CD8-positive, alpha-beta memory T cell (primary cell): ENCODE measurements at places on chromosomes 4 and X.

- no peak for DNase-seq
These were observed 6.0 kb downstream of the EREG start for GRCh38 chr4:74370912-74371311.

DNA sequence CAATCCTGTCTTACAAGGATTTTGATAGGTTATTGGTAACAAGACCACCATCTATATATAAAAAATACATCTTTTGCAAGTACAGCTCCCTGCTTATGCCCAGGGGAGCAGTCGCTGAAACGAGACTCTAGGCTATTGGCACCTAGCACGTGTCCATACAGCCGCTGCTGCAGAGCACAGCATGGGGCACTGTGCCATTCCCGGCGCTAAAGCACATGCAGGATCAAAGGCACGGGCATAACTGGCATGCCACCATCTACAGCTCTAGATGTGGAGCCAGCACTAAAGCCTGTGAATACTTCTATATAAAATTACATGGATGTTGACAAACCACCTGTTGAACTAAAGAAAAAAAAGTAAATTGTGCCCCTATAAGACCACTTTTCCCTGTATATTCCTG is 144.8 kb downstream of the COL25A1 start:
- no peak for DNase-seq

GRCh38 chr4:66590488-66591215 is 920.4 kb upstream of the EPHA5 start:
- no peak for DNase-seq

DNA sequence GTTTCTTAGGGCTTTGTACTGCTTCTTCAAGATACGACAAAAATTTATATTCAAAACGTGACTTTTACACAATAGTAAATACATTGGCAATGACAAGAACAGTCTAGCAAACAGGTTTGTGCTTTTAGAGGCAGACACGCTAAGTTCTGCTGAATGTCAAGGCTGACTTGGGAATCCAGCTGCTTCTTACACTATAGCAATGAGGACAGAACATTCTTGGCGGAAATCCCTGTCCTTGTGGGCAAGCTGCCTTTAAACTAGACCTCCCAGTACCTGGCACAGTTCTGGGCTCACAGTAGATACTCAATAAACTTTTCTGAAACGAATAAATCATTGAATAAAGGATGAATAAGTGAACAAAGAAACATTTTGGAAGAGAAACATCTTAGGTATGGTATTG is 148.2 kb downstream of the RASL11B start:
- DNase-seq, result no peak

GRCh38 chrX:106302304-106302703 is 134.2 kb downstream of the PWWP3B start:
- no peak for DNase-seq

GRCh38 chr4:174088795-174089194 is 194.7 kb downstream of the FBXO8 start:
- no peak for DNase-seq
